HFFc6 (cell line): ENCODE measurements at places on chromosomes 12 and 14. TPM values are rescaled to one million over a fixed set of nuclear protein-coding genes. Genes with fewer than 3 reads are reported as not detected.

DNA sequence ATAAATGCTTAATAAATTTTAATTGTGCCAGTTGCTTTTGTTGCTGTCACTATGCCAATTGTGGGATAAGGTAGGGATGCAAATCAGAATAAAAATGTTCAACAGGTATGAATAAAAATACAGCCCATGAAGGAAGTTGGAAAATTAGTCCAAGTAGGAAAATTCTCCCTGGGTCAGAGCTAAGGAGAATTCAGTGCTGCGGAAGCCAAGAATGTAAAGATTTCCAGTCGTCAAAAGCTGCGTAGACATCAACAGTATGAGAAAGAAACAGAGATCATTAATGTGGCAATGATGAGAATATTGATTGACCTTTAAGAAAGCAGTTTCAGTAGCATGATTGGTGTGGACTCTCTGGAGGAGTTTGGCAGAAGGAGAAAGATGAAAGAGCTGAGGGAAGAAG is 87.9 kb downstream of the PLEKHA5 start:
- no peak for DNase-seq

- no peak for DNase-seq
Observed at GRCh38 chr14:37711356-37711830, 116.0 kb downstream of the TTC6 start.

DNA sequence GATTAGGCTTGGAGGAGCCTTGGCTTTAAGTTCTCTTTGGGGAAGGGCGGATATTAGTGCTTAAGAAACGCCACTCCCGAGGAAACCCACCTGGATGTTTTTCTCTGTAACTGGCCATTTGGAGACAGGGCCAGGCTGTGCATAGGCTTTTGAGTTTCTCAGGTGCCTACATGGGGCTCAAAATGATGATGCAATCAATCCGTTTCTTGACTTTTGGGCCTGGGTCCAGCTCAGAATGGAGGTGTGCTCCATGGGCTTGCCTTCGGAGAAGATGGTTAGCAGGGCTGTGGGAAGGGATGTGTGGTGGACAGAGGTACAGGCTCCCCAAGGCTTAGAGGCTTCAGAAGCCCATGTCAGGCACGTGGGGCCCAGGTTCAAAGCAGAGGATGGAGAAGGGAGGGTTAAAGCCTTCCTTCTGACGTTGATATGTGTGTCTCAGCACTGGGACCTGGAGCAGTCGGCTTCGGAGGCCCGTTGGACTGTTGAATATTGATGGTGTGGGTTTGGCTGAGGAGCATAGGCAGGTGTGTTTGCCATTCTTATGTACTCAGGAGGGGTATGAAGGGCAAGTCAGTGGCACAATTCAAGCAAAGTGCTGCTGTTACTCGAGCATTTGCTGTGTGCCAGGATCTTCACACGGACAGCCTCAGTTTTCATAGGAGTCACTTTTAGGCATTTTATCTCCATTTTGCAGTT is 82.8 kb downstream of the SLC25A47 start:
- no peak for DNase-seq

GRCh38 chr12:116689979-116690744 is 47.7 kb downstream of the SPRING1 start:
- DNase-seq, result no peak

DNA sequence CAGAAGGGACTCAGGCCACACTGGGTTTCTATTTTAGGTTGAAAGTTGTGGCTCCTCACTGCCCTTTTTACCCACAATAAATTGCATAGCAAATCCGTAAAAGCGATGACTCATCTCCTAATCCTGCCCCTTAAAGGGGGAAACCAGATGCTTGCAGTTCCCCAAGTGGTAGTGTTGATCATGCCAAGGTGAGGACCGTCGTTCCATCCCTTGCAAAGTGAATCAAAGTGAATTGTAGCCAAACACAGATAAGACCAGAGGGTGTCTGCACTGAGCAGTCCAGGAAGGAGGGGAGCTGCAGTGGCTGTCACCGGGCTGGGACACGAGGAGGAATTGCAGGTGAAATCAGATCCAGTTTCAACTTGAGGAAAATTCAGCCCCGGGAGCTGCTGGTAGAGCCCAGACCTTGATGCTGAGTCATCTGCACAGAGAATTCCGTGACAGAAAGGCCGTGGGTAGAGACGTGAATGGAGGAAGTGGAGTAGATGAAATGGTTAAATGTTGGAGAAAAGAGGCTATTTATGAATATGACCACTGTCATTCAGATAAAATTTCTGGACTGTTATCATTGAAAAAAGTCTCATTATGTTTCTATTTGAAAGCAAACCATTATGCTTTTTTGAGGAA is 44.2 kb upstream of the MMP17 start:
- DNase-seq, result peak; percentile 85

DNA sequence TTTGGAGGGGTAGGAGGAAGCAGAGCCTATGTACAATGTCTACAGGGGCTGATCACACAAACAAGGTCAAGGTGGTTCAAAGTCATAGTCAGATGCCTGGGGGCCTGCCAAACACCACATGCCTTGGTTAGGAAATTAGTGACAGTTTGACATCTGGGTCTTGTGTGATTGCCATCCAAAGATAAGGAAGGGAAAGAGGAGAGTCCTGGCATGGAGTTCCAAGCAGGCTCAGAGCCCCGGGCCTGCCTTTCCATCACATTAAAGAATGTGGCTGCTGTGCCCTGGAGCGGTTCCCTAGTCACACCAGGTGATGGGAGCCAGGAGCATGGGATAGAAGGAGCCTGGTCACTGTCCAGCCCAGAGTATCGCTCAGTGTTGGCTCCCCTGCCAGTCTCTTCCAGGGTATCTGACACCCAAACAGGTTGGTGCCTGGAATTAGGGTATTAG is 53.6 kb upstream of the BCL2L14 start:
- no peak for DNase-seq

- no peak for DNase-seq
Observed at GRCh38 chr14:42378880-42379279, 772.2 kb downstream of the LRFN5 start.

DNA sequence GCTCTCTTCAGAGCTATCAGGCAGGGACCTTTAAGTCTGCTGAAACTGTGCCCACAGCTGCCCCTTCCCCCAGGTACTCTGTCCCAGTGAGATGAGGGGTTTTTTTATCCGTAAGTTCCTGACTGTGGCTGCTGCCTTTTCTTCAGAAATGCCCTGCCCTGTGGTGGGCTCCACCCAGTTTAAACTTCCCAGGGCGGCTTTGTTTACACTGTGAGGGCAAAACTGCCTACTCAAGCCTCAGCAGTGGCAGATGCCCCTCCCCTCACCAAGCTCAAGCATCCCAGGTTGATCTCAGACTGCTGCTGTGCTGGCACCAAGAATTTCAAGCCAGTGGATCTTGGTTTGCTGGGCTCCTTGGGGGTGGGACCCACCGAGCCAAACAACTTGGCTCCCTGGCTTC is 46.9 kb upstream of the SLC16A7 start:
- no peak for DNase-seq

DNA sequence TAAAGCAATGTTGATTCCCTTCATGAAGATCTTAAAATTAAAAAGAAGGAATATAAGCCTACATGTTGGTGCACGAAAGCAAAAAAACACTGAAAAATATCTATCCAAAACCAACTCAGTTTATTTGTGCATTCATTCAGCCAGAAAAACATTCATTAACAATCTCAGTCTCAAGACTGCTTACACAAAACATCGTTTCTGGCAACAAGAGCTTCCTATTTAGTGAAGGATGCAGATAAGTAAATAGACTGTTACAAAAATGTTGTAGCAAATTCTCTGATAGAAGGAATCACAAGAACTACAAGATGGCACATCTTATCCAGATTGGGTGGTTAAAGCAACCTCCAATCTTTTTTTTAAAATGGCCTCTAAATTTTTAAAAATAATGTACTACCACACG is 69.7 kb upstream of the DCN start:
- no peak for DNase-seq

DNA sequence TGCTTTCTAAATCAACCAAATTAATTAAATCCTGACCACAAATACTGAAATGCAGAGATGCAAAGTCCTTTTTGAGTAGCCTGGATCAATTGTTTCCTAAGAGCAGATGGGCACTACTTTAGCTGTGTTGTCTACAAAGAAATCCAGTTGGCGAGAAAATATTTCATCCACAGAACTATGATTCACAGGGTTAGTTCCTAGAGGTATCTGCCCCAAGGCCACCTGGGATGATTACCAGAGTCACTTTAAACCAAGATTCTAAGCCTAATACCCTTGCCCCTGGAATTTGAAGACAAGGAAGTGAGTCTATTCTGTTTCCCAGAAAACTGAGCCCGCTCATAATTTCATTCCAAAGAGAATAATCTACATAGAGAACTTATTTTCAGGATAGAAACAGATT is 198.4 kb downstream of the PPM1H start:
- DNase-seq, result no peak

DNA sequence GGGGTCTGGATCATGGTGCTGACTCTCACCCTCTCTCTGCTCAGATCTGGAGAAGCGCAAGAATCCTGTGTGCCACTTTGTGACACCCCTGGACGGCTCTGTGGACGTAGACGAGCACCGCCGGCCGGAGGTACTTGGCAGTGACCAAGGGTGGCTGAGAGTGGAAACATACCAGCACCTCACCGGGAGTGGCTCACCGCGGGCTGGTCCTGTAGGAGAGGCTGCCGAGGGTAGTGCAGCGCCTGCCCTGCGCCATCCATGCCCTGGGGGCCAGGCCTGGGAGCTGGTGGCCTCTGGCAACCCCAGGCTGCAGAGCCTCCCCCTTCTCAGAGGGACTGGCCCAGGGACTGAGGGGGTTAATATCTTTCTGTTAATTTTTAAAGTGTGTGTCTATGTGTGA is 46.2 kb downstream of the IL31 start:
- DNase-seq, result no peak

- DNase-seq, result no peak
Observed at GRCh38 chr14:19743256-19743655, at the start of gene OR4Q3. TSS of gene OR4Q3 (plus strand) at chr14:19743571.

- DNase-seq, result no peak
Observed at GRCh38 chr14:52072266-52072780, 3.5 kb upstream of the NID2 start.

GRCh38 chr12:60308366-60308991 is 712.6 kb downstream of the SLC16A7 start:
- peak; percentile 7 for DNase-seq

DNA sequence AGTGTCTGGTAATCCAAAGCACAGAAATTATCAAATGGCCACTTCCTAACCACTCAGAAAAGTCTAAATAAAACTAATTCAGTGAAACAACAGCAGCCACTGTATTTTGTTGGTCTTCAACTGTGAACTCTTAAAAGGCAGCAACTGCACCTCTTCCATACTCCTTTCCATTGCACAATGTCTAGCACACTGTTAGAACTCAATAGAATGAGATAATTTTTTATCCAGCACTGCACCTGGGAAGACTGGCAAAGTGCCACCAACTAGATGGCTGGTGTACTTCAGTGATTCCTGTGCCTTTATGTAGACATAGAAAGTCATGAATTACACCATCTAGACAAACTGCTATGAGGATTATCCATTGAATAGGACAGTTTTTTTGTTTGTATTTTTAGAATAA is 26.2 kb downstream of the LGR5 start:
- no peak for DNase-seq

GRCh38 chr14:64092940-64093339 is 201.2 kb downstream of the ESR2 start:
- DNase-seq, result no peak

DNA sequence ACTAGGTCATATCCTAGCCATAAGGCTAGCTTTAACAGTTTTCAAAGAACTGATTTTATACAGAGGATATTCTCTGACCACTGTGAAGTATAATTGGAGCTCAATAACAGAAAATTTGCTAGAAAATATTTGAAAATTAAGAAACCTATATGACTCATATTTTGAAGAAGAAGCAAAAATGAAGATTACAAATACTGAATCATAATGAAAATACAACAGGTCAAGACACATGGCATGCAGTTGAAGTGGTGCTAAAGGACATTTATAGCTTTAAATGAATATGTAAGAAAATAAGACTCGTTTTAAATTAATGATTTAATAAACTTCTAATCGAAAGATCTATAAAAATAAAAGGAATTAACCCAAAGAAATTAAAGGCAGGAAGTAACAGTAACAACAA is 1234.6 kb downstream of the SLC16A7 start:
- no peak for DNase-seq

DNA sequence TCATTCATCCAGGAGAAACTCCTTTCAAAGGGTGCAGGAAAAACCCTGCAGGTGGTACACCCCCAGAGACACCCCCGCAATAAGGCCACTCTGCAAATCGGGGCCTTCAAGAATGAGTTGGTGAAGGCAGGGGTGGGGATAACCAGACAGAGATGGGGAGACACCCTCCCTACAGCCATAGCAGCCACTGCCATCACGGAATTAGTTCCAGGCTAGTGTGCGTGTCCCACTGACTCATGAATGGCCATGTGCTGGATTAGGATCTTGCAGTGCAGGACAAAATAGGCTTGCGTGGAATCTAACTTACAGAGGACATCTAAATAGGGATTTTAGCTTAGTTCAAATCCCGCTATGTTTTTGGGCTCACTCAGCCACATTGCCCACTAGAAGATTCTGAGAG is 37.8 kb downstream of the SPRING1 start:
- peak; percentile 27 for DNase-seq

GRCh38 chr14:68981139-68981538 is 2.0 kb upstream of the ACTN1 start:
- DNase-seq, result no peak

DNA sequence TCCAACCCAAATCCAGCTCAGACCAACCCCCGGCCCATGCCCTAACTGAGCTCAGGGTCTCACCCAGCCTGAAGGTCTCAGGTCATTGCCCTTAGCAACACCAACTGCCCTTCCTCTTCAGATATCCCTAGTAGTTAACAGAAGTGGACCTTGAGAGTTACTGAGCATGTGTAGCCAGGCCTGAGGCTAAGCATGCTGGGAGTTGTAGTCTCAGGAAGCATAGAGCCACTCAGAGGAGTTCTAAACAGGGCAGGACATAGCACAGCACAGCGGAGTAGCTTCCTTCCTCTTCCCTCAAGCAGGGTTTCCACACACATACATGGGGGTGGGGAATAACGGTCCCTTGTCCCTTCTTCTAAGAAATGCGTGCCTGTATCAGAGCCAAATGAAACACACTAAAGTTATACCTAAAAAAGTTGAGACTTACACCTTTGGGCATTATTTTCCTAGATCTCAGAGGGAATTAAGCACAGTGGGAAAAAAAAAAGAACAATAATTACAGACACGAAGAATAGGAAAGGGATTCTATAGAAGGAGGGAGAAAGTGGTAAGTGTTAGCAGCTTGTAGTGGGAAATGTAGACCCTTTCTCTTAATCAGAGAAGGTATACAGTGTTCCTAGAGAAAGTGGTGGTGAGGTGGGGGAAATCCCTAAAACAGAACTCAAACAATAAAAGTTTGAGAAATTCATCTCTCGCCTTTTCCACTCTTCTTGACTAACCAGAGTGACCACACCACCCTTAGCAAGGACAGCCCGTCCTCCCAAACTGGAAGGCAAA is 4.4 kb downstream of the KMT2D start:
- peak; percentile 65 for DNase-seq

GRCh38 chr12:40054555-40055227 is 51.2 kb downstream of the SLC2A13 start:
- DNase-seq, result peak; percentile 3

The SMAGP gene
- total RNA-seq, result 29.8 to 42.0 TPM (median 31.9 TPM) in 3 replicates

The CPSF2 gene
- 87.9 and 102 TPM in 2 replicates for total RNA-seq

The C14orf93 gene
- total RNA-seq, result 3.3 to 7.0 TPM (median 4.3 TPM) in 3 replicates

The SLCO1C1 gene
- total RNA-seq, result not detected in 2 replicates

The GZMB gene
- not detected in 3 replicates for total RNA-seq

The SLC38A4 gene
- total RNA-seq, result 8.5 and 11.0 TPM in 2 replicates

The CMA1 gene
- not detected in 2 replicates for total RNA-seq

The BDKRB1 gene
- total RNA-seq, result 37.6 and 51.8 TPM in 2 replicates

The MANSC1 gene
- total RNA-seq, result 4.6 to 10.4 TPM (median 7.5 TPM) in 3 replicates

The E2F7 gene
- total RNA-seq, result 6.6 to 21.2 TPM (median 11.5 TPM) in 3 replicates

The AKAP3 gene
- 0.51 to 0.77 TPM (median 0.74 TPM) in 3 replicates for total RNA-seq

The RACGAP1 gene
- 55.8 to 111 TPM (median 100 TPM) in 3 replicates for total RNA-seq

The GSC gene
- total RNA-seq, result not detected in 3 replicates
